ENCODE measurements at places on chromosomes 16 and 17. TPM values are rescaled to one million over a fixed set of nuclear protein-coding genes. Genes with fewer than 3 reads are reported as not detected.

- DNase-seq = no peak
These were observed 45.6 kb downstream of the TMC6 start for GRCh38 chr17:78082988-78083387.

- DNase-seq = no peak
These were observed 918.4 kb upstream of the SOX9 start for GRCh38 chr17:71202449-71202848.

- DNase-seq = no peak
These were observed 1.6 kb upstream of the ADGRG3 start for GRCh38 chr16:57666353-57667047.

DNA sequence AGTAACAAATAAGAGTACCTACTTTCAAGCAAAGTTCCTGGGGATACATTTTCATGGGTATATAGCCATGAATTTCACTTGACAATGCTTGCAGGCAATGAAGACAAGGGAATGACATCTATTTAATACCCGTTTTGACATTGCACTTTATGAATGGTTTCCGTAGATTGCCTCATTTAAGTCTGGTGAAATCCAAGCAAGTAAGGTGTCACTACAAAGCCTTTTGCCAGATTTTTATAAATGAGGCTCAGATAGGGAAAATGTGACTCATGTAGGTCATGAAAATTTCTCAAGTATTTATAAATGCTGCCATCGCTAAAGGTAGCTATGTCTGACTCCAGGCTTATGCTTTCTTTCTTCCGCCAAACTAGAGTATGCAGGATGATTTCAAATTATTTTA, 644.3 kb downstream of the CDH8 start:
- DNase-seq = no peak

GRCh38 chr16:50769-51591, 2.4 kb downstream of the POLR3K start:
- no peak for DNase-seq

DNA sequence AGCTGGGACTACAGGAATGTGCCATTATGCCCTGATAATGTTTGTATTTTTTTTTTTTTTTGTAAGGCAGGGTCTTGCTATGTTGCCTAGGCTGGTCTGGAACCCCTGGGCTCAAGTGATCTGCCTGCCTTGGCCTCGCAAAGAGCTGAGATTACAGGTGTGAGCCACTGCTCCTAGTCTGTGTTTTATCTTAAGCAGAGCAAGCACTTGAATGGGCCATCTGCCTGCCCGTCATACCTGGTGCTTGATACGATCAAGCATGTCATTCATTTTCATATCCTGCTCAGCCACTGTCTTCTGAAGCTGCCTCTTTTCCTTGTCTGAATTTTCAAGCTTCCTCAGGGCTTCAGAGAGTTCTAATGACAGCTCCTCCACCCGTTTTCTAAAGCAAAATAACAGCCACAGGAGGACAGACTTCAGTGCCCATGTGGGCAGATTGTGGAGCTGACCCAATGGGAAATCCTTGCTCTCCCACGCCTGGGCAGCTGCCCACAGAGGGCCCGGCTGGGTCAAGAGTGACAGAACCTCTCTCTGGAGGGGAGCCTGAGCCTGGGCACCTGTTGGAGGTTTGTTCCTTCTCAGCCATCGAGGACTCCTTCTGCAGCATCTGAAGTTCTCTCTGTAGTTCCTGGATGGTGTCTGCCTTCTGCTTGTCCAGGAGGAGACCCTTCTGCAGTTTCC, 36.5 kb downstream of the DHX38 start:
- DNase-seq = no peak

DNA sequence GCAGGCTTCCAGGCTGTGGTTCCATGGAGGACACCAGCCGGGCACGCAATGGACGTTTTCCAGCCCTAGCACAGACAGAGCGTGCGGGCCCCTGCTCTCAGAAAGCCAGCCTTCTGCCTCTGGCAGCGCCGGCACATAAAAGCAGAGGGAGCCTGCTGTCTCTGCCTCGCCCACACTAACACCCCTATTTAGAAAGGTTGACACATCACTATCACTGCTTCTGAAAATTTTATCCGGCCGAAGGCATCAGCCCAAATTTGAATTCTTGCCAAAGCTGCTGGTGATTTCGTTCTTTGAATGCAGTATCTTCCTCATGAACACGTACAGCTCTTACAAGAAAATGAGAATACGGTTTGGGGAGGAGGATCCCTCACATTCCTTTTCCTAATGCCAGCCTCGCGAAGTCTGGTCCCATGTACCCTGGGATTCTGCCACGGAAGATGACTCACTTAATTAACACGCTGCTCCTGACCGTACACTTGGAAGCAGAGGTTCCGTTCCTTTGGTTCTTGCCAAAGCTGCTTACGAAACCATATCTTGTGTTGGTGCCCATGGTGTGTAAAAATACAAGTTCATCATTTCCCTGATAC, 1.3 kb upstream of the RAB11FIP3 start:
- DNase-seq = peak; percentile 87

- DNase-seq = peak; percentile 68
These were observed 245.7 kb downstream of the FOXL1 start for GRCh38 chr16:86823888-86824671.

- no peak for DNase-seq
These were observed 64.1 kb downstream of the PLCG2 start for GRCh38 chr16:81843243-81843582.

GRCh38 chr17:36095992-36096391, 6.0 kb upstream of the CCL3 start:
- no peak for DNase-seq

DNA sequence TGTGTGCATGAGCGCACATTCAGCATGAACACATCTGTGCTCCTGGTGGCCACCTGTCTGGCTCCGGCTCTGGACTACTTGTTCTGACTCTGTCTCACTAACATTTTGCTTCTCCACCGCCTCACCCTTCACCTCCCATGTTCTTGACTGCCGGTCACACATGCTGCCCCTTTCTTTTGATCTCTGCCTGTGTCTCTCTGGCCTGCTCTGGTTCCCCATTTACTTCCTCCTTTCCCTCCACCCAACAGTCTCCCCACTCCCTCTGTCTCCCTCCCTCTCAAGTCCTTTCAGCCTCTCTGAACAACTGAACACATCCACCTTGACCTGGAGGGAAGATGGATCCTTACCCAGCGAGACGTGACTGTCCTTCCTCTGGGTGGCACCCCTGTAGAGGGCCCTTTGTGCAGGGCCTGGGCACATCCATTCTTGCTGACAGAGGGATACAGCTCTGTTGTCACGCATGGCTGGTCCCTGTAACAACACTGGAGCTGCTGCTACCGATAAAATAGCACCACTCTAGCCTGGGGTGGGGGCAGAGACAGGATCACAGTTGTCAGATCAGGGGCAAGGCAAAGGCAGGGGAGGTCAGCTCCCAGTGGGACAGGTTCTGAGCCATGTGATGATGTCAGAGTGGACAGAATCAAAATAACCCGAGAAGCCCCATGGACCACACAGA, 11.0 kb downstream of the ZSCAN32 start:
- DNase-seq = no peak

GRCh38 chr16:27811881-27812280, 251.6 kb downstream of the GSG1L start:
- no peak for DNase-seq

DNA sequence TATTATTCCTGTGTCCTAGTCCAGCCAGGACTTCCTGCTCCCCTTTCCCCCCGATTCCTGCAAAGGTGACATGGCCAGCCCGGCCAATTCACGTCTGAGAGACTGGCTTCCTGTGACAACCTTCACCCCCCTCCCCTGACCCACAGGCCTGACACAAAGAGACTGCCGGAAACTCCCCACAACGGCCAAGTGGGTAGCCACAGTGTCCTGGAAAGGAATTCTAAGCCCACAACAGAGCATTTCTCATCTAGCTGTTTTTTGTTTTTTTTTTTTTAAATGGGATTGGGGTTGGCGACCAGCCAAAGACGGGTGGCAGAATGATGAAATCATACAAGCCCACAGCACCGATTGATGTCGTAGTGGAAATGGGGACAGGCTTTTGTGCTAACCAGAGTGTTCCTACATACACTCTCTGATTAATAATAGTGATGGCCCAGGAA, 2.8 kb upstream of the XAF1 start:
- peak; percentile 75 for DNase-seq

The TBC1D3C gene
- not detected for total RNA-seq

The CCL22 gene
- not detected for total RNA-seq

The SLFN11 gene
- total RNA-seq = 225 TPM

The ARHGDIG gene
- 12.3 TPM for total RNA-seq

The DNAI2 gene
- not detected for total RNA-seq

The CCL7 gene
- total RNA-seq = 0.11 TPM

The ZFP3 gene
- total RNA-seq = 1.1 TPM

All from pulmonary artery endothelial cell (primary cell).